ENCODE measurements at places on chromosomes 2 and 18.

DNA sequence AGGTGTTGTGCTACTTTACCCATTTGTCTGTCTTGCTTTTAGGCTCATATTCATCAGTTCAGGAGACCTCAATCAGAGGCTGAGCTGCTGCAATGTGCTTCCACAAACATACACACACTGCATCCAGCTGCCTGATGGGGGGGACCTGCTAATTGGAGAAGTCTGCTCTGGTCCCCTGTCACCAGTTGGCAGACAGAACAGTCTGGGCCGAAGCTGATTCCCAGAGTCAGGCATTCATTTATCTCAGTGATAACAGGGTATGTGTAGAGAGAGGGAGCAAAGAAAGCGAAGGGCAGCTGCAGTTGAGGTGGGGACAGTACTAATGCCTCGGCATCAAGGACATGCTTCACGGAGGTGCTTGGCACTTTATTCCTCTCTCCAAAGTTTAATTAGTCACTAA is 584.3 kb upstream of the PIK3C3 start:
- no peak for DNase-seq

GRCh38 chr18:50992351-50992762 is 24.5 kb downstream of the ELAC1 start:
- DNase-seq = peak; percentile 58

DNA sequence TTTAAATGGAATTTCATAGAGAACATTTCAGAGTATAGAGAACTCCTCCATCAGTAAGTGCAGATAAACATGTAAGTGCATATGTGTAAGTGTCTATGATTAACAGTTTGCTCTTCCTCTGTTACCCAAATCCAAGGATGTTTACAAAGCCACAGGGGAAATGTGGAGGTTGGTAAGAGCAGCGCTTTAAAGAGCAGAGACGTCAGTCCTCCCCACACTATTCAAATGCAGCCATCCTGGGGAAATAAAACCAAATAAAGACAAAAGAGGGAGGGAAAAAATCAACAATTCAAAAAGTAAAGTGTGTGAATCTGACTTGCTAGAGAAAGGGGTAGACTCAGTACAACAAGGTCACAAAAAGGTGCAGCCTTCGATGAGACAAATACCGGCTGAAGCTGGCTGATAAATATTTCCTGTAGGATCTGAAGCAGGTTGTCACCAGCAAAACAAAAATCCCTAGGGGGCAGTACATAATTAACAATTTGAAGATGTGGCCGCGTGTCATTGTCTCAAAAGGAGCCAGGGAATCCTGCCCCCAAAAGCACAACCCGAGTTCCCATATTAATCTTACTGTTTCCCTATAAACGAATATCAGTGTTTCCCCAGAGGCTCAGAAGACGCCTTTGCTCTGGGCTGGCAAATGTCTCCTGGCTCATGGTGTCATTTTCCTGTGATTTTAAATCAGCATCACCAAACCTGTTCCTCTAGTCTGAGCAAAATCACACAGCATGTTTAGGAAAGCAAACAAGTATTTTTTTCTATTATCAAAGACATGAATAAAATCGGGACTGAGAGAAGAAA is 216.5 kb downstream of the CDCA7 start:
- no peak for DNase-seq

DNA sequence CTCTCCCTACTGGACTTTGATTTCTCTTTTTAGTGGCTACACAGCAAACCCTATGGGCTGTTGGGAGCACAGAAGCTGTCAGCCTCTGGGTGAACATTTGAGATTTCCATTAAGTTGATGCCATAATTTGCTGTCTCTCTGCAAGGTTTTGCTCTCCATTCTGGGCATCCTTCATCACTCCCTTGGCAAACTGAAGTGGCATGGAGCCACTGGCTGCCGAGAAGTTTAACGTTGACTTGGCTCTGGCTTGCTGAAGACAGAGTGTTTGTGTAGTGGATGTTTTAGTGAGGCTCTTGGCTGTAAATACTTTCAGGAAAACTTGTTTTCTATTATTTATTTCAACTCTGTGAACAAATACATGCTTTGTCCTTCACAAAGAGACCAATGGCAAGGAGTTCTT is 91.5 kb downstream of the ALK start:
- DNase-seq = no peak
